ENCODE measurements at places on chromosomes 3 and 15.

DNA sequence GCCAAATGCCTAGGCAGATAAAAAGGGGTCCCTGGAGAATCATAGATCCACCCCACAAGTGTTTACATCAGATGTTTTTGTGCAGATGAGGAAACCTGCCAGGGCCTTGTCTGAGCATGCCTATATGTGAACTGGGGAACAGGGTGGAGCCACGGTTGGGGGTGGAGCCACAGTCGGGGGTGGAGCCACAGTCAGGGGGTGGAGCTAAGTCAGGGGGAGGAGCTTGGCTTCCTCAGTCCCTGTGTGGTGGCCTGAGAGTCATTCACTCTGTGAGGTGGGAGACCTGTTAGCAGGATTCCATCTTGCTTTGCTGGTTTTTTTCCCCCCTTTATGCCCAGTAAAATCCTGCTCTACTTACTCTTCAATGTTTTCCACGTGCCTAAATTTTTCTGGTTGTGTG is 57.8 kb upstream of the TGFBR2 start:
- ATAC-seq: peak; percentile 59

DNA sequence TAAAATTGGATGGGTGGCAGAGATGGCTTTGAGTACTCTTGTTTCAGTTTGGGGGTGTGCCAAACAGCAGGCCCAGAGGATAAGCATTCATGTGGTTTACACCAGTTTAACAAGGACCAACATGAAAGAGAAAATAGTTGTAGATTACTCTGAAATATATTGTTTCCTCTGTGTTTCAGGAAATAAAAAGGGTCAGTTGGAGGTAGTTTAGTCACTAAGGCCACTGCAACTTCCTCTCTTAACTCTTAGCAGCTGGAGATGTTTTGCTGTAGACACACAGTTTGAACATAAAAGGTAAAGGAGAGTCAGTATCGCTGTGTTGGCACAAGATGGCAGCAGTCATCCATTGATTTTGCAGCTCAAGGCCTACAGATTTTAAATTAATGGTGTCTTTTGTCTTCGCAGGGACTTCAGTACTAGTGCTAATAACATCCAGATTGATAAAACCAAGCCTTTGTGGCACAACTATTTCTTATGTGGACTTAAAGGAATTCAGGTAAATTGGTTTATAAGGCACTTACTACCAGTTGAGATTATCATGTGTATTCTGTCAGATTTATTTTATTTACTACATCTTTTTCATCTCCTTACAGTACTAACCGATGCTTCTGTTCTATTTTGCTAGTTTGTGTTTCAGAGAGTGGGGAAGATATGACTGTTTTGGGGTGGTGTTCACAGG is 65.5 kb downstream of the GALK2 start:
- peak; percentile 89 for ATAC-seq

DNA sequence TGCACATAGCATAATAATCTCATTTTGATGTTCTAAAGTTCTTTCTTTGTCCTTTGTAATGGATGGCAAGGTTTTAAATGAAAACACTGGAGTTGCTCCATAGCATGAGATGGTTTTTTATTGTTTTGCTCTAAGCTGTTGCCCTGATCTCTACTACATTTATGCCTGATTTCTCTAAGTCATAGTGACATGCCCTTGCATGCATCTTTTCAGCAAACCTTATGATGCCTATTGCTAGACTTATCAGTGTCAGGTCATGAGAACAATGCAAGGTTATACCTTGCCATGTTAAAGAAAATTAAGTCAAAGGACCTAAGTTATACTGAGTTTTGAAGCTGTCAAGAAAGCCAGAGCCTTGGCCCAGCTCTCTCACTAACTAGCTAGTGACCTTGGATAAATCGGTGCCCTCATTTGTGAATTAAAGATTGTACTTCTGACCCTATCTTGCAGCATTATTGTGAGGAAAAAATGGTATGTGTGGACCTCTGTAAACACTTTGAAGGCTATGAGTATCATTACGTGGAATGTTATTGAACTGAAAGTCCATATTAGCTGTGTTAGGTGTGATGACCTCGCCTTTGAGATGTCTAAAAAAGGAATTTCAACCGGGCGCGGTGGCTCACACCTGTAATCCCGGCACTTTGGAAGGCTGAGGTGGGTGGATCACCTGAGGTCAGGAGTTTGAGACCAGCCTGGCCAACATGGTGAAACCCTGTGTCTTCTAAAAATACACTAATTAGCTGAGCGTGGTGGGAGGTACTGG is 256.4 kb upstream of the UBE2E1 start:
- no peak for ATAC-seq

DNA sequence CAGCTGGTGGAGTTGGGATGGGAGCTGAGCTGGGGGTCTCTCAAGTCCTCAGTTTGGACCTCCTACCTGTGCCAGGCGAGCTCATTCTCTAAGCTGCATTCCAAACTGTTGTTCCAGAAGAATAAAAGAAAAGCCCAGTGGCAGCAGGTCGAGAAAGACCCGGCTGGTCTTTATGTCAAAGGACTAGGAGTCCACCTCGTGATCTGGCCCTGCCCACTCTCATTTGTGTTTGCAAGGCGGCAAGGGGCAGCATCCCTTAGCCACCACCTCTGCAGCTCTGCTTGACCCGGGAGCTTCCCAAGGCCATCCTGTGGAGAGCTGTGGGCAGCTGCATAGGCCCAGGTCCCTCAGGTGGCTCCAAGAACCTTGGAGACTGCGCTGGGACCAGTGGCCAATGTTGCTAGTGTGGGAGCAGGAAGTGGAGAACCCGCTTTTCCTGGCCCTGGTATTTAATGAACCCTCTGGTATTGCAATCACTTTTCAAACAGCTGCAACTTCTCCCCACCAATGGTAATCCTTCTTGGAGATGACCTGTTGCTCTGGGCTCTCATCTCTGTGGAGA is 30.9 kb downstream of the KY start:
- no peak for ATAC-seq

GRCh38 chr3:142027300-142027699 is 122.0 kb downstream of the TFDP2 start:
- no peak for ATAC-seq

DNA sequence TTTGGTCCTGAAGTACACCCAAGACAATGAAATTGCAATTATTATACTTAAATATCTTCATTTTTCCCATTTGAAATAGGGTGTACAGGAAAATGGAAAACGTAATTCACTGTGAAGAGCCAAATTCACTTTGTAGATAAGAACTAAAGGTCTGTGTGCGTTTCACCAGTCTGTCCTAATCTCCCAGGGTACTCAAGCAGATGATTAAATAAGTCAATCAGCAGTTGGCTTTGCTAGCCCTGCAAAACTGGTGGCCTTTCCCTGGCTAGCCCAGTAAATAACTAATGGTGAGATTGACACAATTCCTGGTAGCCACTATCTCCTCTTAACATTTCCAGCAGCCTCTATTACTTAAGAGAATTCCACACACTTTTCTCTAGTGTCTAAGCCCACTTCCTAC is 389.3 kb downstream of the TBL1XR1 start:
- no peak for ATAC-seq

GRCh38 chr3:51538115-51538458 is 432 bp upstream of the RAD54L2 start:
- peak; percentile 56 for ATAC-seq

- ATAC-seq: no peak
Observed at GRCh38 chr15:22810853-22811338, 24.5 kb downstream of the NIPA1 start.

- no peak for ATAC-seq
Observed at GRCh38 chr3:13512451-13512850, 32.3 kb downstream of the HDAC11 start.

DNA sequence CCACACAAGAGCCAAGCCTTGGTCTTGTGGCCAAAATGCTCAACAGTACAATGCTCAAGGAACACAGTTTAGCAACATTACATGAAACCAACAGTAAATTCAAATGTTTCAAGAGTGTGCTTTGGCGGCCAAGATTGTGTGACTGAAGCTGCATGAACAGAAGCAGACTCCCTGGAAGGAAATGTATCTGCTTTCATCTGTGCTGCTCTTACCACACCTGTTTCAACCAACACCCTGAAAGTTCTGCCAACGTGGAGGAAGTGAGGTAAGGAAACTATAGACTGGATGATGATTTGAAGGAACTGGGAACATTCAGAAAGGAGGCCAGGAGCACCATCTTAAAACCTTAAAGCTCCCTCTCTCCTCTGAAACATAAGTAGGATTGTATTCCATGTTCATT is 55.7 kb downstream of the MB21D2 start:
- ATAC-seq: no peak
